Natural killer cell (primary cell): ENCODE measurements at places on chromosomes 1 and 21.
A peak's percentile ranks its signal among the peaks of the same experiment; 100 is the strongest.

DNA sequence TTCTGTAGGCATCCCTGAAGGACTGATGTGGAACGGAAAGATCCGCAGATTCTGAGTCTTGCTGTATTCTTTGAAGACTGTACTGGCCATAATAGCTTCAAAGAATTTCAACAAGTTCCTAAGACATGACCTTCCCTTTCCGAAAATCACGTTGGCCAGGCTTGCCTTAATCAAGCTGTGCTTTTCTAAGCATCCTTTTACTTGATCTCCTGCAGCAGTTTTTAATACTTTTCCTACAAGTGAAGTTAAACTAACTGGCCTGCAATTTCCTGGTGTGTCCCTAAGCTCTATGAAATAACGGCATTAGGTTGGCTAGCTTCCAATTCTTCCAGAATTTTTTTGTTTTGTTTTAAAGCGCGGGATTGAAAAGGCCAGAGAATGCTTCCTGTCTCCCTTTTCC, 40.3 kb downstream of the SPAG17 start:
- no peak for DNase-seq

DNA sequence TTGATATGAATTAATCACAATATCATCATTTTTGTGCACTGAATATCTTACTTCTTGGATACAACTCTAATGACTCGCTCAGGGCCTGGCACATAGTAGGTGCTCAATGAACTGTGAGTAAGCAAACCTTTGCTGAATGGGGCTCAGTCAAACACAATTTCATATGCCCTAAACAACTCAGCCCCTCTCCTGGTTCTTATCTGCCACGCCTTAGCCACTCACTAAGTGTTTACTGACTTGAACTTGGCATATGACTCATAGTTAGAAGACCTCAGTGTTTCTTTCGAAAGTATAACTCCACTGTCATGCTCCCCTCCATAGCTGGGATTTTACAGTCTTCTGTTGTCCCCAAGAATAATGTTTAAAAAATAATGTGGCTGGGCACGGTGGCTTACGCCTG, 4.8 kb upstream of the IFNLR1 start:
- no peak for DNase-seq

DNA sequence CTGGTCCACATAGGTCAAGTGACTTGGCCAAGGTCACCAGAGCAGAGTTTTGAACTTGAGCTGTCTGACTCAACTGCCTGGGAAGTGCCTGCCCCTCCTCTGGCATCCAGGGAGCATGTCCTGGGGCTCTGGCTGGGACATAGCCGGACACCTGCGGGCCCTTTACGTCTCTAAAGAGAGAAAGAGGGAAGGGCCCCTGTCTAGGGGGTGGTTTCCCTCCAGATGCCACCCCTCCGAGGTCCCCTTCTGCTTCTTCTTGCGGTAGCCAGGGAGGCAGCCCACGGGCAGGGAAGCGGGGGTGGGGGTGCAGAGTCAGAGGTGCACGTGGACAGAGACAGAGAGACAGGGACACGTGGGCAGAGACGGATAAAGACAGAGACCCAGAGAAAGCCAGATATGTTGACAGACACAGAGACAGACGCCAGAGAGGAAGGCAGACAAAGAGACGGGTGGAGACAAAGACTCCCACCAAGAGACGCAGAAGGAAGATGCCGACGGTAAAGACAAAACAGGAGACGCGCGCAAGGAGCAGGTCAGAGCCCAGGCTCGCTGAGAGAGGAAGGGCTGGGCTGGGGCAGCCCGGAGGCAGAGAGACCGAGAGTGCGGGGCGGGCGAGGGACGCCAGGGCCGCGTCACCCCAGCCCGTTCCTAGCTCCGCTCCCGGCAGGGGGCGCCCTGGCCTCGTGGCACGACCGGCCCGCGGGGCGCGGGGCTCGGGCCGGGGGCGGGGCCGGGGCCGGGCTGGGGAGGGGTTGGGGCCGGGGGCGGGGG, 458 bp upstream of the ALPL start:
- peak; percentile 71 for DNase-seq

DNA sequence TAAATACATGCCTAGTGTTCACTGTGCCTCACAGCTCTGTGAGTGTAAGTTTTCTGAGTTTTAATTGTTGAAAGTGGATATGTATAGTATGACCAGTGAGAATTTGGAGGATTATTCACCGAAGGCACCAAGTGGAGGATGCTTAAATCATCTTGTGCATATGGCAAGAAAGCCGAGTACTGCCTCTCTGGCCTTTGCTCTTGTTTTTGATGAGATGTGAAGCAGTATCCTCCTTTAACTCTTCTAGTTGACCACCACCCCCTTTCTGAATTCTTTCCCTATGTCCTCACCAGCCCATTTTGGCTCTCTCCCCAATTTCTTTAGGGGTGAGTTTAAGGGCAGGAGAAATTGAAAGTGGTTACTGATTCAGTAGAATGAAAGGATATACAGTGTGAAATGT, 130.4 kb downstream of the SYT2 start:
- DNase-seq, result no peak

DNA sequence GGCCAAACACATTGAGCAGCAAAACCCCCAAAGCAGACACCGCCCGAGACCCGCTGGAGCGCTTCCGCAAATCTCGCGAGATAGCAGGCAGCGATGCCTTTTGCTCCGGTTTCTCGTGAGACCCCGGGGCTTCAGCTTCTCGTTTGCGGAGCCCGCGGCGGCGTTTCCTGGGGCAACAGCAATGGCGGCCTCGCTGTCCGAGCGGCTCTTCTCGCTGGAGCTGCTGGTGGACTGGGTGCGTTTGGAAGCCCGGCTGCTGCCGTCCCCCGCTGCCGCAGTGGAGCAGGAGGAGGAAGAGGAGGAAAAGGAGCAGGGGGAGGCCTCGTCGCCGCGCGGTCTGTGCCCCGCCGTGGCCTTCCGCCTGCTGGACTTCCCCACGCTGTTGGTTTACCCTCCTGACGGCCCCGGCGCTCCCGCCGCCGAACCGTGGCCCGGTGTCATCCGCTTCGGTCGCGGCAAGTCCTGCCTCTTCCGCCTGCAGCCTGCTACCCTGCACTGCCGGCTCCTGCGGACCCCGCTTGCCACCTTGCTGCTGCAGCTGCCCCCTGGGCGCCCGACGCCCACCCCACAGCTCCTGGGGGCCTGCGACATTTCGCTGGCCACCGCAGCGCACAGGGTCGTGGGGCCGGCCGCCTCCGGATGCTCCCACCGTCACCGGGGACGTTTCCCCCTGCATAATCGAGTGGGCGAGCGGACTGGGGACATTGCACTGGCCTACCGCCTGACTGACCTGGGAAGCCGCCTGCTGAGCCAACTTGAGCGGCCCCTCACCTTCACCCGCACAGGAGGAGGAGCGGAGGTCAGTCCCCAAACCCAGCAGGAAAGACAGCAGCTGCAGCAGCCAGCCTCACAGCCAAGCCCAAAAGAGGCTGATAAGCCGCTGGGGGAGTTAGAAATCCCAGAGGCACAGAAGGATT, at the start of gene MAP10:
TSS of gene MAP10 (plus strand) at position 148 of the 917 bp plus-strand sequence. CDS start at position 182, 34 bp downstream.
- peak; percentile 57 for DNase-seq

DNA sequence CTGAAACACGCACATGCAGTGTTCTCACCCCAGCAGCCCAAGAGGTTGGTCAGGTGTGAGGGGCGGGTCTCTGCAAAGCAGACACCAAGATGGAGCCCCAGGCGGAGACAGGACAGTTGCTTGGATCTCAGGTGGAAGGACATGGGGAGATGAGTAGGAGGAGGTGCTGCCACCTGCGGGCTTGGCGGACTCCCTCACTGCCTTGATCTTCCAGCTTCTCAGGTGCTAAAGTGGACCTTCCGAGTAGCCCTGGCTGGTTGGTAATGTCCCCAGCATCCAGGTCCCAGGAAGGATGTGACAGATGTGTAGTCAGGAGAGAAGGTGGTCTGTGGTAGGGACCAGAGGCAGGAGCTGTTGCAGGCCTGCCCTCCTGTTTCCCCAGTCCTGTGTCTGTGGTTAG, 114.1 kb downstream of the AJAP1 start:
- no peak for DNase-seq

GRCh38 chr1:27009601-27010197, 3.0 kb downstream of the TENT5B start:
- DNase-seq, result no peak

DNA sequence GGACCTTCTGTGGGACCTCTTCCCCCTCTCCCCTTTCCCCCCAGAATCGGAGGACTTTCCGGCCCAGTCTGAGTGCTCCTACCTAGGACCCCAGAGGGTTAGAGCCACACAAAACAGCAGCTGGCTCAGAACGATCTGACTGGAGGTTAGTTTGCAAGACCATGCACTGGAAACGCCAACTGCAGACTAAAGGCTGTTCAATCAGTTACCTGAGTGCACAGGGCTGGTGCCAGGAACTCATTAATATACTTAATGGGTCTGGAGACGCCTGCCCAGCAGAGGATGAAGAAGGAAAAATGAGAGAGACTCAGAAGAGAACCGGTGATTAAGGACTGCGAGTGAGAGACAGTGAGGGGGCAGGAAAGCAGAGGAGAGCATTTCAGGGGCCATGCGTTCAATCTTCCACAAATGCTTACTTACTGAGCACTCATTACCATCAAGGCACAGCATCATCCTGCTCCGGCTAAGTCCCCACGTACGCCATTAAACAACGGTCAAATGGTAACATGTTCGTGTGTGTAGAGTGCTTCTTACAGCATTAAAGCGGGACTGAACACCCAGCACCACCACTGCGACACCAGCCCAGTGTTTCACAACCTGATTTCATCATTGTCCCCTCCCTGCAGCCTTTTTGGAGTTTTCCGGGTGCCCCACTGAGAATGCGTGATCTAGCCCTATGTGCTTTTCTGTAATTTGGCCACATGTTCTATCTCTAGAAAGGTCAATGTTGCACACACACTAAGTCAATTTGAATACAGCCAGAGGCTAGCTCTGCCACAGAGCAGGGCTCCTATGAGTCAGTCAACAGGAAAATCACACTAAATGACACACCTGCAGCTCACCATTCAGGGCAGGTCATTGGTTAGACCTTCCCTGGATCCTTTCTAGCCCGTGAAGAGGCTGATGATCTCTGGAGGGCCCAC, 7.6 kb downstream of the ENO1 start:
- no peak for DNase-seq

DNA sequence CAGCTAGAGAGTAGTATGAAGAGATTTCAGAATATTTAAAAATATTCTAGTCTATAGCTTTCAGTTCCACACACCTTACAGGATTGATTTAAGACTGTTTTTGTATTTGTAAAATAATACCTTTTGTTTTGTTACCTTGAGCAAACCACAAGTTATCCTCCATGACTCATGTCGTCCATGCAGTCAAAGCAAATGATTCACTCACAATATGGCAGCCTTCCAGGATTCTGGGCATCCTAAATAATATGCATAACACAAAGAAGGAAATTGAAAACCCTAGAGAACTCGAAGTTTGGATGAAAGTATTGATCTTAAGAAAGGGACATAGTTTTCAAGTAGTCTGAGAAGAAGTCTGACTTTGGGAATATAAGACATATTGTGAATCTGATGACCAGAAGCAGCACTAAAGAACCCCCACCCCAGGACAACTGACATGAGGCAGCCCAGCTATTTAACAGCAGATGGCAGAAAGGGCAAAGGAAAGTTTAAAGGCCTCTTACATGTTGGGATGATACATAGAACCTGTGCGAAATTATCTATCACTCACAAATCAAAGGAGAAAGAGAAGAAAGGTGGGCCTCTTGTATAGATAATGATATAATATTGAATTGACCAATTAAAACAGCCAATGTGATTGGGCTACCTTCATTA, 857.9 kb downstream of the BRINP3 start:
- no peak for DNase-seq

- no peak for DNase-seq
These were observed 10.4 kb upstream of the FCMR start for GRCh38 chr1:206932177-206932576.

DNA sequence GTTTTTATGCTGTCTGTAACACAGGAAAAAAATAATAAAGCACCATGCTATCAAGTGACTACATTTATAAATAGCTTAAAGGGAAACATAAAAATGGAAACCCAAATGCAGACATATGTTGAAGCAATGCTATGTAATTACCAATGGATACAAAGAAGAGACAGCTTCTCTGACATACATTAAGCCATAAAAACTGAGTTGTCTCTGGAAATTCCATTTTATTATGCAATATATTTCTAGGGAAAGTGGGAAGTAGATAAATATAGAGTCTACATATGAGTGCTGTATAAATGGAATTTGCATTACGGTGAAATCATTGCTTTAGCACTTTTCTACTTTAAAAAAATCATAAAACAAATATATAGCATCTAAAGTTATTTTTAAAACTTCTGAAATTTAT, 135.2 kb upstream of the COL11A1 start:
- DNase-seq, result no peak

GRCh38 chr1:181936768-181937581, 124.5 kb downstream of the ZNF648 start:
- DNase-seq, result no peak

- DNase-seq, result no peak
These were observed 105.7 kb upstream of the TLR5 start for GRCh38 chr1:223248770-223249140.

GRCh38 chr1:43360616-43361015, 1.8 kb downstream of the CDC20 start:
- DNase-seq, result no peak

DNA sequence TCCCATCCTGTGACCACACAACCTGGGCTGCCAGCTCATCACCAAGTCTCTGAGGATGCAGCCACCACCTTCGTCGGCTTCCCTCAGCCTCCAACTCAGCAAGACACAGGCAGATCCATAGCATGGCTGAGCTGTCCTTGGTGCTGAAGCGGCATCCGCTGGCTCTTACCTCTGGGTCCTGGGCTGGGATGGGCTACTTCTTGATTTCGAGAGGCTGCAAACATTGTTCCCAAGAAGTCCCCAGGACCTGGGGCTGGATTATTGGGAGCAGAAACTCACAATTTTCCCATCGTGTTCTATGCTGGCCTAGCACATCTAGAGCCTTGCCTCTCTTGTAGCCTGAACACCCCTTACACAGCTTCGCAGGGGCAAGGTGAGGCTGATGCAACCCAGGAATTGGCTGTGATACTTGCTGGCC, 24.9 kb upstream of the C1QA start:
- DNase-seq, result peak; percentile 19

DNA sequence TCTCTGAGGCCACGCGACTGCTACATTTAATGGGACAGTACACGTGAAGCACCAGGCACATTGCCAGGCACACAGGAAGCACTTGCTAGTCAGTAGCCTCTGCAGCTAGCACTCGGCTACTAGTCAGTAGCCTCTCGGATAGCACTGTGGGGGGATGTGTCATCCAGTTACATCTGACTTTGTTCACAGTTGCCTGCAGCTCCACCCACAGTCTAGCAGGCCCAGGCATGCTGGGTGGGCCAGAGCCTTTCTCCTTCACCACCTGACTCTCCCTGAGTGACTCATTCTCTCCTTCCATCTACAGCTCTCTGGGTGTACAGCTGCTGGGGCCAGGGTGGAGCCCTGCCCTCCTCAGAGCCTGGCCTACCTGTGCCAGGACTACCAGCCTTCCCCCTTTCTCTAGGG, 51.5 kb downstream of the PTPRF start:
- DNase-seq, result no peak

DNA sequence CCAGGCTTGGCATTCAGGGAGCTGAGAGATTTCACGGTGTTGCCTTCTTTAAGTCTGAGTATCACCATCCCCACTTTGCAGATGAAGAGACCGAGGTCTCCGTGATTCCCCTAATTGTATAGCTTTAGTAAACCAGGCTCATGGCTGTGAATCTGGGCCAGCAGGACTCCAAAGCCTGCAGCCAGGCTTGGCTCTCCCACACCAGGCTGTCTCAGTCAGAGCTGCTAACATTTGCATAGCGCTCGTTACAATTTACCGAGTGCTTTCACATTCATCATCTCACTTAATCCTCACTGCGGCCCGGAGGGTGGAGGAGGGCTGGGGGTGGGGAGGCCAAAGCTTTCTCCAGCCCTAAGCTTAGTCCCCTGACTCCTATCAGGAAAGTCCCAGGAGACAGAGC, 11.7 kb downstream of the C1orf94 start:
- DNase-seq, result no peak
